ENCODE measurements at places on chromosomes 11 and 22.

DNA sequence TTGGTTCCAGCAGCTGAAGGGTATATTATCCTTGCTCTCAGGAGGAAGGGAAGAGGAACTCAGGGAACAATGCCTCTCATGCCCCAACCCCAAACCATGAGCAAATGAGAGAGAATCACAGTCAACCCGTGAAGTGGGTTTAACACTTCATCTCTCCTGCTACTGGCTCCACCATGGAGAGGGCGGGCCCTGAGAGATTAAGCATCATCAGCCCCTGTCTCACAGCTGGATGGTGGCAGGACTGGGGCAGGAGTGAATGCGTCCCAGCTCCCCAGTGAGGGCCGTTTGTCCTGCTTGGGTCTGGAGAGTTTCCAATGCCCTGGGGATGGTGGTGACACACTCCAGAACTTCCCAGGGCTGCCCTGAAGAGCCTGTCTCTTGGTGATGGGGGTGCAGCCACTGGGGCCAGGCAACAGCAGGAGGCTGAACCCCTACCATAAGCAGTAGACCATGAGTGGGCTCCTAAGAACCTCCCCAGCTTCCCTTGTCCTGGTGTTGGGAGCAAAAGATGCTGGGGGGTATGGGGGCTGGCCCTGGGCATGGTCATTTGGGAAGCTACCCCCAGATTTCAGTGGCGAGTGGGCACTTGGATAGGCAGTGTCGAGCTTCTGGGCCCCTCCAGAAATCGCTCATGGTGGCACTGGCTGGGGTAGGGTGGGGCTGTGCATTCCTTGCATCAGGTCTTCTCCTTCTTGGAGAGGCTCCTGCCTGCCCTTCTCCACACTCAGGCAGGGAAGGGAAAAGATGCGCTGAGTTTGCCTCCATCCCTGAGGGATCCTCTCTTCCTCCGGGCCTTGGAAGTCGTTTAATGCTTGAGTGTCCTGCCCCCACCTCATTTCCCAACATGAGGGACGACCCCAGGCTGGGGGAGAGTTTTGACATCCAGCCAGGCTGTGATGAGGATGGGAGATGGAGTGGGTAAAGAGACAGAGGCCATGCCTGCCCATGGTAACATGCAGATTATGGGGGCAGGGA, 157.5 kb downstream of the ST3GAL4 start:
- no peak for DNase-seq

DNA sequence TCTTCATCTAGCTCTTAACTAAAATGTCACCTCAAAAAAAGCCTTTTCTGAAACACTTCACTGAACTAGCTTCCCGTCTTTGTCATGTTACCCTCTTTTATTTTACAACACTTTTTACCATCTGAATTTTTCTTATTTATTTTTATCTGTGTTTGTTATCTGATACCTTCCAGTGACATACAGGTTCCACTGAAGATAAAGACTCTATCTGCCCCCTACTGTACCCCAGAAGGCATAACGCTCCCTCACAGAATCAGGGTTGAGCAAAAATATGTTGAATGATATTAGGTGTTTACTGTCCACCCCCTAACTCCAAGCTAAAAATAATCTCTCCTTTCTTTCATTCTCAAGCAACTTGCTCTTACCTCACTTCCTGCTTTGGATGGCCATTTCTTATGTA, 654.2 kb downstream of the NELL1 start:
- DNase-seq = no peak

GRCh38 chr11:125341676-125342075, 154.4 kb downstream of the FEZ1 start:
- no peak for DNase-seq

GRCh38 chr11:104465321-104465720, 301.4 kb upstream of the PDGFD start:
- DNase-seq = no peak

GRCh38 chr11:118980191-118980881, 8.8 kb downstream of the FOXR1 start:
- DNase-seq = peak; percentile 75

- no peak for DNase-seq
Measured at GRCh38 chr11:17468122-17468521, 8.5 kb downstream of the ABCC8 start.

DNA sequence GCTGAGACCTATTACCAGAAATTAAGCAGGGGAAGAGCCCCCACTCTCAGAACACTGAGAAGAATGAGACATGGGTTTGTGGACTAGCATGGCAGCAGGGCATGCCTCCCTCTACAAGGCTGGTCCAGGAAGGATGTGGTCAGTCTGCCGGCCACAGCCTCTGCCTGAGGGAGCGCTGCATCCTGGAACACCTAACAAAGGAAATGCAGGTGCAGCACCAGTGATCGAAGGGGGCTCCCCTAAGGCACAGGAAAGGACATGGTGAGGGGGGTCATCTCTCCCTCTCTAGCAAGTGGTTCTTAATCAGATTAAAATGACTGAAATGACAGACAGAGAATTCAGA, 40.6 kb upstream of the ARL14EP start:
- no peak for DNase-seq

DNA sequence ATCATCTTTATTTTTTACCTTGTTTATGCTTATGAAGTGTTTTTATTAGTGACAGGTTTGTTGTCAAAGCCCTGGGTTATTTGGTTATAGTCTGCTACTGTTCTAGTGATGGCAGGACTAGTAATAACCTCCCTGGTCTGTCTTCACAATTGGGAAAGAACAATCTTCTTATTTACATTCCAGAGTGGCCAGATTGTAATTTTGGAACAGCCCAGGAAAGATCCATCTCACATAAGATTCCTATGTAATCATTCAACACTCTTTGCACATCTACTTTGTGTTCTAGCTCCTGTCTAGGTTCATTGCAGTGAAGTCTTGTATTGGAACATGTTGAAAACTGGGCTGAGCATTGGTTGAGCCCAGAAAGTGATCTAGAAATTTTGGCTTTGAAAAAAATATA, 63.8 kb downstream of the CYB5R2 start:
- DNase-seq = no peak

DNA sequence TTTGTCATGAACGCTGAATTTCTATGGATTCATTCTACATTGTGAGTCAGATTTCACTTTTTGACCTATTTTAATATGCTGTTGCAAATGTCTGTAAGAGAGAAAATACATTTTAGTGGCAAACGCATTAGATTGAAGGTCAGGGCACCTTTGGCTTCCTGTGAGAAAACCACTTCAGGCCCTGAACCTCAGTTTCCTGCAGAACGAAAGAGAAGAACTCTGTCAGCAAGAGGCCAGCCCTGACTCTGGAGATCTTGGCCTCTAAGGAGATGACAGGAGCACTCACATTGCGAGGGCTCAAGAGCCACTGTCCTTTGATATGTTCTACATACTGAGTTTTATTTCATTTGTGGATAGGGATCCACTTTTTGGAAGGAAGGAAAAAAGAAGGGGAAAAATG, 83.6 kb downstream of the KCNJ1 start:
- no peak for DNase-seq

- DNase-seq = no peak
Measured at GRCh38 chr11:61756452-61757212, 4.2 kb downstream of the MYRF start.

GRCh38 chr11:72079819-72080325, 470 bp downstream of the NUMA1 start:
- DNase-seq = no peak

- no peak for DNase-seq
Measured at GRCh38 chr11:126772267-126772666, 228.3 kb downstream of the KIRREL3 start.

GRCh38 chr11:28209906-28210305, 101.7 kb downstream of the METTL15 start:
- no peak for DNase-seq

DNA sequence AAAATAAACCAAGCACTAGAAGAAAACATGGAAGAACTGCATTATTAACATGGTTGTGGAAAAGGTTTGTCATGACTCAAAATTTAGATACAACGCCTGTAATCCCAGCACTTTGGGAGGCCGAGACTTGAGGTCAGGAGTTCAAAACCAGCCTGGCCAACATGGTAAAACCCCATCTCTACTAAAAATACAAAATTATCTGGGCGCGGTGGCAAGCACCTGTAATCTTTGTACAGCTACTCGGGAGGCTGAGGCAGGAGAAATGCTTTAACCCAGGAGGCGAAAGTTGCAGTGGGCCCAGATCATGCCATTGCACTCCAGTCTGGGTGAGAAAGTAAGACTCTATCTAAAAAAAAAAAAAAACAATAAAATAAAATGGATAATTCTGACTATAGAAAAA, 23.7 kb downstream of the GNB1L start:
- DNase-seq = no peak

DNA sequence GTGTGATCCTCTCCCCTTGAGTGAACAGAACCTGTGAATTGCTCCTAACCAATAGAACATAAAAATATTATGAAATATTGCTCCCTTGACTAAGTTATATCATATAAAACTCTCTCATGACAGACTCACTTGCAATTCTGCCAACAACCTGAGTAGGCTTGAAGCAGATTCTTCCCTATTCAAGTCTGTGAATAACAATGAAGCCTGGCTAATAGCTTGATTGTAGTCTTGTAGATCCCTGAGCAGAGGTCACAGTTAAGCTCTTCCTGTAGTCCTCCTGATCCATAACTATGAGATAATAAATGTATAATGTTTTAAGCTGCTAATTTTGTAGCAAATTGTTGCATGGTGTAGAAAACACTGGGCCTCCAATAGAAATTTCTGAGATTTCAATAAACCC, 540.1 kb upstream of the TENM4 start:
- DNase-seq = no peak

DNA sequence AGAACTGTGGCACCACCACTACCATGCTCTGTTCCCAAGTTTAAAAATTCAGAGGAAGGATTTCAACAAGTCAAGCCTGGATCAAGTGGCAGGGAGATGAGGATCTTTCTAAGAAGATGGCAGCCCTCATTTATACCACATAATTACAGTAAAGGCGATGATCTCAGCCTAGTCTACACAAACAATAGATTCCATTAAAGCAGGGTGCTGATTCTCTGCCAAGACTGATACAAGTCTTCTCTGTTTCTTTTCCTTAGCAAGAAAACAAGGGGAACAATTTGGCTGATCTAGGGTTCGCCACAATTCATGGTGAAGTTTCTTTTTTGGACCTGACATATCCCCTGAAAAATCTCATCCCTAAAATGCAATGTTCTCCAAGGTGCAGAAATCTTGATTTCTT, 73.9 kb downstream of the PPFIBP2 start:
- DNase-seq = no peak

- DNase-seq = no peak
Measured at GRCh38 chr11:121886005-121886734, 229.8 kb downstream of the BLID start.

DNA sequence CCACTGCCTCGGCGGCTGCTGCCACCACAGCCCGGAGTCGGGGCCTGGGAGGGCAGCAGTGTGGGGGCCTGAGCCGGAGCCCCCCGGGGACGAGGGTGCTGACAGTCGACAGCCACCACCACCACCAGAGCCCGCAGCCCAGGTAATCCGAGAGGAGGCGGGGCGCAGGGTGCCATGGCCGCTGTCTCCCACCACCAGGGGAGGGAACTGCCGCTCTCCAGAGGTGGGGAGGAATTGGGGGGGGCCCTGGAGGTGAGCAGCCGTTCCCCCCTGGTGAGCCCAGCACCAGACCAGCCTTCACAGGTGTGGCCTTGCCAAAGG, 12.6 kb downstream of the TRIOBP start:
- no peak for DNase-seq

GRCh38 chr11:132050577-132051165, 680.3 kb downstream of the NTM start:
- no peak for DNase-seq

Measured in Right ventricle myocardium inferior (tissue), 1 donor.